ENCODE measurements at places on chromosomes 16 and 17.

GRCh38 chr17:74368341-74369081, 1.2 kb downstream of the GPR142 start:
- peak; percentile 52 for DNase-seq

DNA sequence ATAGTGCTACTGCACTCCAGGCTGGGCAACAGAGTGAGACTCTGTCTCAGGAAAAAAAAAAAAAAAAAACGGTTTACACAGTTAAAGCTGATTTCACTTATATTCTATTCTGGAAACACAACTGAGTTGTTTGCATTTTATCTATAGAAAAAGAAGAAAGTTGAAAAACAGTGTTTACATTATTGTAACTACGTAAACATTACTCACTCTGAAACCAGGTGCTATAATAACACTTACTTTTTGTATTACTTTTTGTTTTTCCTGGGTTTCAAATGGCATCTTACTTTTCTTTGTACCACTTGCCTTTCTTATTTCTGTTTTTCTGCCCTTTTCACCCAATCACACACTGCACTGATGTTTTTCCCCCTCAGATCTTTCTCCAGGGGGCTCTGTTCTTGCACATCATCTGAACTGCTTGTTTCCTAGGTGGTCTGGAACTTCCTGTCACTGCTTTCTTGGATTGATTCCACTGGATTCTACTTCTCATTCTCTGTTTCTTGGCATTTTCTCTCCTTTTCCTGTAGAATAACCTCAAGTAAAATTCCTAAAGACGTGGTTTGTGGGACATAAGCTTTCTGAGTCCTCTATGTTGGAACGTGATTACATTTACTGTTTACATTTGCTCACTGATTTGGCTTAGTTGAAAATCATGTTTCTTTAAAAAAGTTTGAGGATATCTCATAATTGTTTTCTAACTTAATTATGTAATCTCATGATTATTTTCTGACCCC, 142.1 kb downstream of the HS3ST3B1 start:
- DNase-seq: no peak

- no peak for DNase-seq
Measured at GRCh38 chr16:27551036-27551435, 1.1 kb downstream of the KATNIP start.

- DNase-seq: no peak
Measured at GRCh38 chr16:73714976-73715375, 581.6 kb upstream of the PSMD7 start.

GRCh38 chr17:16918443-16918842, 53.5 kb downstream of the TNFRSF13B start:
- no peak for DNase-seq

- DNase-seq: no peak
Measured at GRCh38 chr17:14294876-14295275, 6.0 kb upstream of the HS3ST3B1 start.

- peak; percentile 45 for DNase-seq
Measured at GRCh38 chr17:7650509-7651096, at the start of gene ATP1B2. Gene ATP1B2 (plus strand): TSS chr17:7650926. CDS start chr17:7651519, 593 bp downstream.

DNA sequence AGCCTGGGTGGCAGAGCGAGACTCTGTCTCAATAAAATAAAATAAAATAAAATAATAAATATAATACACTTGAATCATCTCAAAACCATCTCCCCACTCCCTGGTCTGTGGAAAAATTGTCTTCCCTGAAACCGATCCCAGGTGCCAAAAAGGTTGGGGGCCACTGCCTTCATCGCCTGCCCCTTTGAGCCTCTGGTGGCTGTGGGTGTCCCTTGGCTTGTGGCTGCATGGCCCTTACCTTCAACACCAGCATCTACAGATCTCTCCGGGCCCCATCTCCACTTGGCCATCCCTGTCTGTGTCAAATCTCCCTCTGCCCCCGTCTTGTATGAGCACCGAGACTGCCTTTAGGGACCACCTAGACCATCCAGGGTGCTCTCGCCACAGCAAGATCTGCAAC, 177.3 kb downstream of the SEC14L1 start:
- no peak for DNase-seq

All from stimulated activated CD4-positive, alpha-beta T cell treated with anti-CD3 and anti-CD28 coated beads, TNF-alpha, amount 100 ng/mL, for 1 hour (primary cell).